Thyroid gland (tissue), 4 donors: ENCODE measurements at places on chromosomes 4 and X.

DNA sequence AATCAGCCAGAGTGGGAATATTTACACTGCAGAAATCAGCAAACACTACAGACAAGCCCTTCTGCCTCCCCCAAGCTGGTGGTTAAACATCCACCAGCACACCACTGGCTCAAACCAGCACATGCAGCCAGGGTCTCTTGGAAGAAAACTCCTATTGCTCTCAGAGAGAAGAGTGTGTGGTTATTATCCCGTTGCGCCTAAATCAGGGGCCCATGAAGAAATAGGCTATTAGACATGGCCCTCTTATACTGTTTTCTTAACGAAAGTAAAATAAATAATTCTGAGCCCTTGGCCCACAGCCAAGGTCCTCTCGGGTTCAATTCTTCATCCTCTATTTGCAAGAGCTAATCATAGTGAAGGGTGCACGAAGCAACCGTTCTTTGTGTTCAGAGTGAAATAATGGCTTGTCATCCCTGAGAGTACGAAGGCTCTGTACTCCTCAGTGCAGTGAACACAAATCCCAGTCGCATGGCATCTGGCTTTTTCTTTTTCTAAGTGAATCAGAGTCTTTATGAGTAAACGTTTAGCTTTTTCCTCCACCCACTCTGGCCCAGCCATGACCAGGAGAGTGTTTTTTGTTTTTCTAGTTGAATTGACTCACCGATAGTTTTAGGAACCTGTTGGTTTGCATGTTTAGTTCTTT is 33.4 kb upstream of the RBM47 start:
- peaks cover 12% of the 10 kb centered on the region for H3K4me1 ChIP-seq
- peak; percentile 89 for DNase-seq
- H3K27me3 ChIP-seq = no peaks in the 10 kb centered on the region
- no peaks in the 10 kb centered on the region for H3K36me3 ChIP-seq

DNA sequence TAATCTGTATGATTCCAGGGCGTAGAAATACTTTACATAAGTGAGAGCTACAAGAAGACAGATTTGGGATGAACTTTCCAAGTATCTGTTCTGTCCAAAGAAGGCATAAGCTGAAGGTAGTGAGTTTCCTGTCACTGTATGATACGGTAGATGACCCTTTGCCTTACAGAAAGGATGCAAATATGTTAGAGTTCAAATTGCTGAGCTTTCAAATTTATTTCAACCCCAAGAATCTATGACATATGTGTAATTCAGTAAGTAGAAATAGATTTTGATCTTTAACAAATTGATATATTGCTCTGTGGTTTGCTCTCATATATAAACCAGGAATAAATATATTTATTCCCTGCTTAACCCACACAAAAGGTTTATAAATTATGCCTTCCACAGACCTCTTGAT is 16.5 kb downstream of the DIPK2B start:
- H3K27ac ChIP-seq = no peak overlapping the region
- no peak for DNase-seq
- H3K4me1 ChIP-seq = no peaks in the 10 kb centered on the region
- H3K27me3 ChIP-seq = no peaks in the 10 kb centered on the region
- H3K4me3 ChIP-seq = no peak overlapping the region

DNA sequence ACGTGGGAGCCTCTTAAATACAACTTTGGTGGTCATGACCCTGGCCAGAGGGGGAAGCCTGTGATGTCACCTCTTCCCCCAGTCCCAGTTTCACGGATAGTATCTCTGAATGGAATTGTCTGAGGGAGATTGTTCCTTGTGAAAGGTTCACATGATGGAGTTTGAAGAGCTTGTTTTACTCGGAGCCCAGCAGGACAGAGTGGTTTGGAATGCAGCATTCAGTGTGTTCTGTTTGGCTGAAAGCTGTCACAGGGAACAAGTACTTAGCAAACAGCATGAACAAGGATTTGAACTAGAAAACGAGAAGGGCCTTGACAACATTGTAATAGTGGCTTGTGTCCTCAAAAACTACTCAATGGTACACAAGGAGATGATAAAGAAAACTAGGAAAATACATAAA is 133.9 kb upstream of the CXorf66 start:
- H3K27me3 ChIP-seq = no peaks in the 10 kb centered on the region
- H3K4me3 ChIP-seq = no peak overlapping the region
- no peak for DNase-seq
- no peaks in the 10 kb centered on the region for H3K36me3 ChIP-seq

GRCh38 chr4:168569066-168569930 is 72.4 kb downstream of the PALLD start:
- no peak overlapping the region for H3K4me3 ChIP-seq
- H3K36me3 ChIP-seq = no peaks in the 10 kb centered on the region
- no peak for DNase-seq
- no peaks in the 10 kb centered on the region for H3K4me1 ChIP-seq
- no peaks in the 10 kb centered on the region for H3K27me3 ChIP-seq

- no peaks in the 10 kb centered on the region for H3K36me3 ChIP-seq
- no peaks in the 10 kb centered on the region for H3K4me1 ChIP-seq
Measured at GRCh38 chr4:123776267-123776666, 379.7 kb downstream of the SPRY1 start.

DNA sequence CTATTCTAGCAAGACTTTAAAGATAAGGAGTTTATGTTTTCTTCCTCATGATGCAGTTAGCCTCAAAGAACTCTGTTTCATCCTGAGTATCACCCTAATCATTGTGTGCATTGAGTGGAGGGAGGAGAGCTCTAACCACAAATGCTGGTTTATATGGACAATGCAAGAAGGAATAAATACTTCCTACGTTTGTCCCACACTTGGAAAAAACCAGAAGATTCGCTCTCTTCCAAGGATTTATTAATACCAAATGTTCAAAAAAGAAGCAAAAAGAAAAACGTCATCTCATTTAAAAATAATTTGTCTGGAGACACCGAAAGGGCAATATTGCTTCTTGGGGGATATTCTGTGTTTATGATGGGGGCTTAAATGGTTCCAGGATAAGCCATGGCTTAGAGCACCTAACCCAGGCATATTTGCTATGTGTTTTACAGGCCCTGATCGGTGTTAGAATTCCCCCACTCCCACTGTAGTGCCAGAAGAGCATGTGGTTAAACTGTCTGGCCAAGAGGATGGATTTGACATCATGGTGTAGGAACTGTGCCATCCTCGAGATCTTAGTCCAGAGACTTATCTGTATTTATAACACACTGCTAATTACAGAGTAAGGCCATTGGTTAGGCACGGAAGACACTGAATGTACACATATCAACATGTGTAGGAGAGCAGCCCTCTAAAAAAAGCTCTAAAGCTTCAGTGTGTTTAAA is 227.2 kb downstream of the ANK2 start:
- no peak for DNase-seq
- no peak overlapping the region for H3K27ac ChIP-seq
- no peak overlapping the region for H3K4me3 ChIP-seq
- H3K27me3 ChIP-seq = no peaks in the 10 kb centered on the region
- no peaks in the 10 kb centered on the region for H3K36me3 ChIP-seq

DNA sequence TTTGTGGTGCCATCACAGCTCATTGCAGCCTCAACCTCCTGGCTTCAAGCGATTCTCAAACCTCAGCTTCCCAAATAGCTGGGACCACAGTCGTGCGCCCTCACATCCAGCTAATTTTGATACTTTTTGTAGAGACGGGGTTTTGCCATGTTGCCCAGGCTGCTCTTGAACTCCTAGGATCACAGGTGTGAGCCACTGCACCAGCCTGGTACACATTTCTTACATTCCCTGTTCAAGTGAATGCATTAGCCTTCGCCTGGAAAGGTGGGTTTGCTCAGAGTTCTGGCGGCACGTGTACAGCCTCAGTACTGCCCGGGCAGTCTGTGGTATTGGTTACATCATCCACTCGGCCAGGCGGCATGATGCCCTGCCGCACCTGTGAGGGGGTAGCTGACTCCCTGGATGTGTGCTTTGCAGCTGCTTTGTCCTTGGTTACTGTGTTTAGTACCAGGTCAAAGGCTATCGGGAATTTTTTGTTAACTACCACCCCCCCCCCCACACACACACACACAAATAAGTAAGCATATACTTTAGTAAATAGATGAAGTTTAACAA is 57.1 kb downstream of the TNIP2 start:
- no peak for DNase-seq
- no peak overlapping the region for H3K4me3 ChIP-seq
- H3K4me1 ChIP-seq = no peaks in the 10 kb centered on the region
- no peaks in the 10 kb centered on the region for H3K27me3 ChIP-seq
- peaks cover 70% of the 10 kb centered on the region for H3K36me3 ChIP-seq

DNA sequence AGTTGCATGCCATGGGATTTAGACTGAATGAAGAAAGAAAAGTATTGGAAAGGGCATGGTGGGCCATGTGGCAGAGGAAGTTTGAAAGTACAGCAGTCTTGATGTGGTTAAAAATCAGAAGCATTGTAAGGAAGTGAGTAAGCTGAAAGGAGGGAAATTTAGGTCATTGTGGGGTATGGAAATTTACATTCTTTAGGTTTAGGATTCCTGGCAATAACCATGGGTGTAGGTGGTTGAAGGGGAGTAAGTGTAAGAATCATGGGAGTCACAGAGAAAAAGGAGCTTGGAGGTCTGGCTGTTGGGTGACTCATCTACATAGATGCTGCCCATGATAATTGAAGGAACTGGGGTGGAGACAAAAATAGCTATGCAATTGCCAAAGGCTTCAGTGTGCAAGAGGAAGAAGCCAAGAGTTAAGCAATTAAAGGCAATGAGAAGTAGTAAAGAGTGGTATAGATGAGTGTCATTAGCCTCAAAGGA is 243.8 kb upstream of the LDB2 start:
- DNase-seq = no peak
- no peaks in the 10 kb centered on the region for H3K36me3 ChIP-seq
- no peak overlapping the region for H3K4me3 ChIP-seq
- no peaks in the 10 kb centered on the region for H3K4me1 ChIP-seq
- H3K27ac ChIP-seq = no peak overlapping the region

GRCh38 chr4:74583089-74583700 is 138.3 kb downstream of the AREG start:
- no peak for DNase-seq
- H3K4me1 ChIP-seq = no peaks in the 10 kb centered on the region
- H3K36me3 ChIP-seq = no peaks in the 10 kb centered on the region
- no peak overlapping the region for H3K4me3 ChIP-seq

DNA sequence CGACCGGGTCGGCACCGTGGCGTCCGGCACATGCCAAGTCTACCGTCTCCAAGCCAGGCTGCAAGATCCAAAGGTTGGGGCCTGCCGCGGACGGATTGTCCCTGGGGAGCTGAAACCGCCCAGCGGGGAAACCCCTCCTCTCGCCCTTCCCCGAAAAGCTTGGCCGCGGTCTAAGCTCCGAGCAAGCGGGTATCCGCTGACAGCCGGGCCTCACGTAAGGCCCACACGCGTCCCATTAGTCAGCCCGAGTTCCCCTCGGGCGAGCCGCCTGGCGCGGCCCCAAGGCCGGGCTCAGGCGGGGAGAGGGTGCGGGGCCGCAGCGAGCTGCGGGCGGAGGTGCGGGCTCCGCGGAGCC is 6.8 kb upstream of the BCOR start:
- H3K4me1 ChIP-seq = peaks cover 51% of the 10 kb centered on the region
- H3K27ac ChIP-seq = peak overlapping the region; percentile 81
- peak overlapping the region; percentile 35 for H3K4me3 ChIP-seq

GRCh38 chrX:110397904-110398303 is 39.3 kb downstream of the RTL9 start:
- no peaks in the 10 kb centered on the region for H3K27me3 ChIP-seq
- no peaks in the 10 kb centered on the region for H3K4me1 ChIP-seq
- H3K4me3 ChIP-seq = no peak overlapping the region
- no peak for DNase-seq
- H3K36me3 ChIP-seq = no peaks in the 10 kb centered on the region
- H3K27ac ChIP-seq = no peak overlapping the region

DNA sequence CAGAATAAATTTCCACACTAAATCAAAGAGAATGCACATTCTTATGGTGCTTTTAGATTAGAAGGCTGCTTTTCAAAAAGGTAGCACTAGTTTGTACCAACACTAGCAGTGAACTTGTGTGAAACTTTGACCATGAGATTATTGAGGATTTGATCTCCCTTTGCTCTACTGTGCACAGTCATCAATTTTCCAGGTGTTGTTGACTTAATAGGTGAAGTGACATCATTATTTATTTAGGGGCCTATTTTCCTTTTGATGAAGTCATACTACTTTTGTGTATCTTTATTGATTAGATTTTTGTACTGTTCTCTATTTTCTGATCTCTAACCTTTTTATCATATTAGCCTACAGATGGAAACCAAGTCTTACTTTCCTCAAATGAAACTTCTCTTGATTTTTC is 507.9 kb upstream of the LCORL start:
- no peak overlapping the region for H3K27ac ChIP-seq
- DNase-seq = no peak
- H3K36me3 ChIP-seq = no peaks in the 10 kb centered on the region

DNA sequence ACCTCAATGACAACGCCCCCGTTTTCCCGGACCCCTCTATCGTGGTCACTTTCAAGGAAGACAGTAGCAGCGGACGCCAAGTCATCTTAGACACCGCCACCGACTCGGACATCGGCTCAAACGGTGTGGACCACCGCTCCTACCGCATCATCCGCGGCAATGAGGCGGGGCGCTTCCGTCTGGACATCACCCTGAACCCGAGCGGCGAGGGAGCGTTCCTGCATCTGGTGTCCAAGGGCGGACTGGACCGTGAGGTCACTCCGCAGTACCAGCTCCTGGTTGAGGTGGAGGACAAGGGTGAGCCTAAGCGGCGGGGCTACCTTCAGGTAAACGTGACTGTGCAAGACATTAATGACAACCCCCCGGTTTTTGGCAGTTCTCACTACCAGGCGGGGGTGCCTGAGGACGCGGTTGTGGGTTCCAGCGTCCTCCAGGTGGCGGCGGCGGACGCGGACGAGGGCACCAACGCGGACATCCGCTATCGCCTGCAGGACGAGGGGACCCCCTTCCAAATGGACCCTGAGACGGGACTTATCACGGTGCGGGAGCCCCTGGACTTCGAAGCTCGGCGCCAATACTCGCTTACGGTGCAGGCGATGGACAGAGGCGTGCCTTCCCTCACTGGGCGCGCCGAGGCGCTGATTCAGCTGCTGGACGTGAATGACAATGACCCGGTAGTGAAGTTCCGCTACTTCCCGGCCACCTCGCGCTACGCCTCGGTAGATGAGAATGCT is 2.2 kb downstream of the FAT4 start:
- no peaks in the 10 kb centered on the region for H3K36me3 ChIP-seq
- H3K4me1 ChIP-seq = peaks cover 19% of the 10 kb centered on the region
- peak overlapping the region; percentile 97 for H3K27ac ChIP-seq
- H3K4me3 ChIP-seq = peak overlapping the region; percentile 86
- DNase-seq = peak; percentile 83

GRCh38 chrX:21225643-21226042 is 148.6 kb upstream of the CNKSR2 start:
- no peak overlapping the region for H3K4me3 ChIP-seq
- no peaks in the 10 kb centered on the region for H3K4me1 ChIP-seq
- H3K36me3 ChIP-seq = no peaks in the 10 kb centered on the region
- DNase-seq = no peak
- no peak overlapping the region for H3K27ac ChIP-seq

GRCh38 chrX:15737959-15738902 is at the start of gene CA5B:
Gene CA5B (plus strand): TSS chrX:15738270. CDS start chrX:15750024, 11,754 bp downstream.
- no peaks in the 10 kb centered on the region for H3K36me3 ChIP-seq
- H3K4me1 ChIP-seq = no peaks in the 10 kb centered on the region
- H3K4me3 ChIP-seq = peak within 1 kb of the TSS; percentile 12
- H3K27ac ChIP-seq = no peak within 1 kb of the TSS
- H3K27me3 ChIP-seq = no peaks in the 10 kb centered on the region
